MCF 10A (cell line): ENCODE measurements at places on chromosomes 5 and 9.

GRCh38 chr5:174159327-174160114 is 114.0 kb downstream of the NSG2 start:
- DNase-seq = peak; percentile 96

GRCh38 chr9:130234340-130235260 is 31.0 kb upstream of the HMCN2 start:
- DNase-seq = no peak

DNA sequence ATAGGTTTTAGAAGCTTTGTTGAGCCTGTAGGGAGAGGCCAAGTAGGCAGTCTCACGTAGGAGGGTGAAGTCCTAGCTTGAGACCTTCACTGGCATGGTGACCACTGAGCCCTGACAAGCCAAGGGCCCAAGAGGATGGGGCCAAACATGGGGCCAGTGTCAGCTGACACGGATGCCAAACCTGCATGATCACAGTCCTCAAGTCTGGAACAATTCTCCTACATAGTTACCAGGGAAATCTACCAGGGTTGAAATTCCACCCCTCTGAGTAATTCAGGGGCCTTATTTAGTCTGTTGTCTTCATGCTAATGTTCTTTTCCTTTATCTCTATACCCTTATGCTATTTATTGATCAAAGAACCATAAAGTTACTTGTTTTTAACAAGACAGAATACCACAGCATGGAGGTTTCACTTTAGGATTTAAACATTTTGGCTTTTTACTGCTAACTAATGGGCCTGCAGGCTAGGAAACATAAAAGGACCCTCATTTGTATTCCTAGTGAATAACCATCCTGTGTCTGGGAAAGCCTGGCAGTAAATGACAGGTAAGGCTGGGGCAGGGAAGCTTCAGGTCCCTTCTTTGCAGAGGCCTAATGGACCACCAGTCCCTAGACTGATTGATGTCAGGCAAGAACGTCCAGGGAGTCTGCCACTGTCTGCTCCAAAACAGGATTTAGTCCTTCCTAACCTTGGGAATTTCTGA is 140.8 kb downstream of the FGF1 start:
- no peak for DNase-seq

- DNase-seq = peak; percentile 60
Measured at GRCh38 chr5:136034492-136034891, 5.7 kb downstream of the TGFBI start.

DNA sequence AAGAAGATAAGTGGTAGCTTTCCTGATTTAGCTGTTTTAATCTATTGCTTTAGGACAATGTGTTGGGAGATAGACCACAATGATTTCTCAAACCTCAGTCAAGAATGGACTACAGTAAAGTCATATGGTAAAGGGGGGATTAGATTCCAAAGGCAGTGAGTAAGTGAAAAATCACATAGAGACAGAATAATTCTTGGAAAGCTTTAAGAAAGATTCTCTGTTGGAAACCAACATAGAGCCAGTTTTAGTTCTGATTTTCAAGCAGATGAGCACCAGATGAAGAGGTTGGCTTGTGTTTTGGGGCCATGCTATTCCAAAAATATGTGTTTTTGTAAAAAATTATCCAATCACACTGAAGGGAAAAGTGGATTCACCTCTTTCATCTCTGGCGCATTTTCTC is 256.8 kb upstream of the RPS23 start:
- DNase-seq = no peak

GRCh38 chr5:56088967-56089829 is 94.4 kb upstream of the IL6ST start:
- no peak for DNase-seq

DNA sequence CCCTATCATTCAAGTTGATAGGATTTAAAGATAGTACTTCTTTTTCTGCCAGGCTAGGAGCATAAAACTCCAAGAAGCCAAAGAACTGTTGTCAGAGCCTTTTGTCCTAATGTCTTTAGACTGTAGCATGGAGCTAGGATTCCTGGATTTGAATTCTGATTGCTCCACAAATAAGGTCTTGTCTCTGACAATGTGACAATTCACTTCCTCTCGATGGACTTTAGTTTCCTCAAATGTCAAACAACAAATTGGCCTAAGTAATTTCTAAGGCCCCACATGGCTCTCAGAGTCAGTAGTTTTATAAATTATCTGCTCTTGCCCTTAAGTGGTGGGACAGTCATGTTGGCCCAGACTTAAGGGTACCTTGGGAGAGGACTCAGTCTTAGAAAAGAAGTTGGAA is 36.7 kb downstream of the RFK start:
- DNase-seq = no peak

- peak; percentile 24 for DNase-seq
Measured at GRCh38 chr9:90773617-90774016, 28.0 kb upstream of the SYK start.
